ENCODE measurements at places on chromosomes 6 and 20. TPM values are rescaled to one million over a fixed set of nuclear protein-coding genes. Genes with fewer than 3 reads are reported as not detected.

NT5E gene
- total RNA-seq: 19.6 TPM

HLA-DQB1 gene
- total RNA-seq: 7.0 TPM

FOXF2 gene
- total RNA-seq: not detected

SLC12A5 gene
- total RNA-seq: 0.70 TPM

CARMIL1 gene
- 2.1 TPM for total RNA-seq

HLA-DQA2 gene
- 4.3 TPM for total RNA-seq

SCRT2 gene
- total RNA-seq: not detected

CST7 gene
- total RNA-seq: 78.4 TPM

COL21A1 gene
- not detected for total RNA-seq

CCDC170 gene
- total RNA-seq: not detected

HLA-DQA1 gene
- 21.5 TPM for total RNA-seq

CNKSR3 gene
- total RNA-seq: not detected

TRIM15 gene
- 0.25 TPM for total RNA-seq

MARCKS gene
- total RNA-seq: 0.11 TPM

ADTRP gene
- 0.39 TPM for total RNA-seq

ADGRB3 gene
- total RNA-seq: not detected

SLC17A2 gene
- not detected for total RNA-seq

C20orf144 gene
- 0.25 TPM for total RNA-seq

All from T-helper 2 cell treated with Interferon-gamma antibody and Interleukin-4, amounts not matched to agents 100 ng/mL and 5 ng/mL, for 36 hours (primary cell).